ENCODE measurements at places on chromosomes 11 and 22.
A peak's percentile ranks its signal among the peaks of the same experiment; 100 is the strongest.

GRCh38 chr22:44758344-44758973, 6.1 kb downstream of the ARHGAP8 start:
- peak; percentile 72 for DNase-seq

DNA sequence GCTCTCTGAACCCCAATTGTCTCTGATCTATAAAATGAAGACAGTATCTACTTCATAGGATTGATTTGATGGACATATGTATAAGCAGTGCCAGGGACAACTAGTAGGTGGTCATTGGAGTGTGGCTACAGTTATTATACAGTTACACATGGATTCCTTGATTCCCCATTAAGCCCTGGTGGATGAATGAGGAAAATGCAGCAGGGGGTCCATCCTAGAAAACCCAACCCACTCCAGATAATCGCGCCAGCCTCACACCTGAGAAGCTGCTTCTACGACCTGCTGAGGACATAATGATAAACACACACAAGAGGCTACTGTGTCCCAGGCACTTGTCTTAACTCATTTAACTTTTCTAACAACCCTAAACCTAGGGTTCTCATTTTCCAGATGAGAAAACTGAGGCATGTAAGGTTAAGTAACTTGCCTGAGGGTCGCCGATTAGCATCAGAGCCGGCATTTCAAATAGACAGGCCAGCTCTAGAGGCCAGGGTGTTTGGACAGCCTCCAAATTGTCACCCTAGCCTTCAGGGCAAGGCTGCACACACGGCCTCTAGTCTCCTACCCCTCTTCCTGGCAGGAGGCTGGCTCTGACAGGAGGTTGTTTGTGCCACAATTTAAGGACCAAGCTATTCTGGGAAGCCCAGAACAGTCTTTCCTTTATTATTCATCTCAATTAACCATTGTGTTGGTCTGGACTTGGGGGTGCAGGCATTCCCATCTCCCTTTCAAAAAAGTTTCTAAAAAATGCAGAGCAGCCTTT, 3.8 kb upstream of the C11orf91 start:
- DNase-seq, result no peak

DNA sequence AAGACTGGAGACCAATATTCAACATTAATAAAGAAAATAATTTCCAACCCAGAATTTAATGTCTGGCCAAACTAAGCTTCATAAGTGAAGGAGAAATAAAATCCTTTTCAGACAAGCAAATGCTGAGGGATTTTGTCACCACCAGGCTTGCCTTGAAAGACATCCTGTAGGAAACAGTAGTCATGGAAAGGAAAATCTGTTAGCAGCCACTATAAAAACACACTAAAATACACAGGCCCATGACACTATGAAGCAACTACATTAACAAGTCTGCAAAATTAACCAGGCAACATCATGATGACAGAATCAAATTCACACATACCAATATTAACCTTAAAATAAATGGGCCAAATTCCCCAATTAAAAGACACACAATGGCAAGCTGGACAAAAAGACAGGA, 2.4 kb upstream of the CASP4 start:
- DNase-seq, result no peak

DNA sequence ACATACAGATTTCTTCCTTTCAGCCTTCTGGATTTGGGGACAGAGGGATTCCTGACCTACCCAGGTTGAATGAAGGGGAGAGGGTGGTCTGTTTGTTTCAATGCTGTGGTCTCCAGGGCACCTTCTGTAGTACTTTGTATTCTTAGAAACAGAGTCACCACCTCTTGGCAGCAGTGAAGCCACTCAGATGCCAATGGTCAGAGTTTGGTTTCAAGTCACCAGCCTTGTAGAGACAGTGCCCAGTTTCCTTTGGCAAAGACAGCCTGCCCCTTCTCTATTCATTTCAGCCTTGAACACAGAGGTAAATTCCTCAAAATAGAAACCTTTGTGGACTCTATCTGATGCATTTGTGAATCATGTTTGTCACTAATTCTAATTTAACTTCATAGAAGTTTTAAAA, 111.7 kb upstream of the RASSF10 start:
- DNase-seq, result no peak

DNA sequence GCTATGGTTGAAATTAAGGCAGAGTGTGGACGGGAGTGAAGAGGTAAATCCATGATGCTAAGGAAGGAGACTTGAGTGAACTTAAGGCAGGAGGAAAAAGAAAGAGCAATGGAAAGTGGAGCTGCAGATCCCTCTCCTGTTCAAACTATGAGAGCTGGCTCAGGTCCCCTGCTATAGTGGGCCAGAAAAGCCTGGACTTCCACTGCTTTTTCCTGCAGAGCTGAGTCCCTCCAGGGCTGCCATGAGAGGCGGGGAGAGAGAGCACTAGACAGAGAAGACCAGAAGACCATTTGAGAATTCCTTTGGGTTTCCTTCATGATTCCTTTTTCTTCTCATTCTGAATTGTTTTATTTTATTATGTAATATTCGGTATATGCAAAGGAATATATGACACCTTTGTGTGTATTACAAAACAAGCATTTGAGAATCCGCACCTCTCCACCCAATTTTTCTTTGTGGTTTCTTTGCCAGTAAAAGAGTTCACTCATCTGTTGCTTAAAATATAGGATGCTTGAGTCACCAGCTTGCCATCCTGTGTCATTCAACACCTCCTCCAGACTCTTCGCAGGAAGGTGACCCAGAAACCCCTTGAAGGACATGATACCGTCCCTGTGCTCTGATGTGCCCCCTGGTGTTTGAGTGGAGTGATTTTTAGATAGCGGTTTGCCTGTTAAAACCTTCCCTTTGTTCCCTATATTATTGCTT, 24.4 kb downstream of the SREBF2 start:
- peak; percentile 86 for DNase-seq
